Thymus (tissue), 14 donors: ENCODE measurements at places on chromosomes 12 and 14. TPM values are rescaled to one million over a fixed set of nuclear protein-coding genes. Genes with fewer than 3 reads are reported as not detected.

- DNase-seq = no peak
- H3K4me3 ChIP-seq = no peak overlapping the region
- H3K4me1 ChIP-seq = no peaks in the 10 kb centered on the region
- no peak overlapping the region for H3K27ac ChIP-seq
- H3K36me3 ChIP-seq = no peaks in the 10 kb centered on the region
Measured at GRCh38 chr12:130220706-130221100, 58.4 kb downstream of the FZD10 start.

- no peak overlapping the region for H3K27ac ChIP-seq
- H3K4me1 ChIP-seq = peaks cover 5% of the 10 kb centered on the region
- no peaks in the 10 kb centered on the region for H3K36me3 ChIP-seq
- H3K27me3 ChIP-seq = peaks cover 4% of the 10 kb centered on the region
Measured at GRCh38 chr12:96980991-96981414, 73.9 kb downstream of the NEDD1 start.

- peaks cover 31% of the 10 kb centered on the region for H3K4me1 ChIP-seq
- no peaks in the 10 kb centered on the region for H3K27me3 ChIP-seq
- H3K36me3 ChIP-seq = no peaks in the 10 kb centered on the region
- H3K27ac ChIP-seq = no peak overlapping the region
Measured at GRCh38 chr12:64572241-64572640, 38.1 kb upstream of the RASSF3 start.

GRCh38 chr12:53048780-53049401 is 974 bp upstream of the TNS2 start:
- no peaks in the 10 kb centered on the region for H3K36me3 ChIP-seq
- H3K4me3 ChIP-seq = no peak overlapping the region
- peaks cover 48% of the 10 kb centered on the region for H3K4me1 ChIP-seq
- no peak for DNase-seq

- H3K27me3 ChIP-seq = no peaks in the 10 kb centered on the region
- H3K36me3 ChIP-seq = no peaks in the 10 kb centered on the region
- no peak overlapping the region for H3K27ac ChIP-seq
- no peaks in the 10 kb centered on the region for H3K4me1 ChIP-seq
Measured at GRCh38 chr12:10285919-10286318, 21.8 kb upstream of the KLRD1 start.

- no peak overlapping the region for H3K27ac ChIP-seq
- H3K4me3 ChIP-seq = no peak overlapping the region
Measured at GRCh38 chr12:58117667-58118066, 176.3 kb downstream of the ATP23 start.

ACSS3 gene
- 1.2 TPM for total RNA-seq

PAN2 gene
- total RNA-seq = 36.3 TPM

DNA sequence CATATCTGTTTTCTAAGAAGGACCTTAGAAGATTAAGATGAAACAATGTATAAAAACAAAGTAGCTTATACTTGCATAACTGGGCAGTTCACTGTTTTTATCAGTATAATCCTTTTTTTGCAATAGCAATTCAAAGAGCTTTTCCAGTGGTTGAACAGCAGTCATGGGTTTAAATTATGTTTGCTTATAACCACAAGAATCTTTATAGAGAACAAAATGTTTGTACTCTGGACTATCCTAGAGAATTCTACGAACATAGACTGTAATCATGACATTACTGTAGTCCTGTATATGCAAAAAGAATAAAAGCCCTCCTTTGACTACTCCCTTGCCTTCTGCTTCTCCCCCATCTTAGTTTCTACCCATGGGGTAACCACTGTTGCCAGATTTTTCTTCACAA is 5.7 kb downstream of the FAM177A1 start:
- no peak for DNase-seq
- H3K27me3 ChIP-seq = no peaks in the 10 kb centered on the region
- H3K36me3 ChIP-seq = peaks cover 8% of the 10 kb centered on the region
- no peak overlapping the region for H3K4me3 ChIP-seq
- no peak overlapping the region for H3K27ac ChIP-seq
- peaks cover 5% of the 10 kb centered on the region for H3K4me1 ChIP-seq

RHOJ gene
- total RNA-seq = 1.0 TPM

RNASE12 gene
- total RNA-seq = not detected

DNA sequence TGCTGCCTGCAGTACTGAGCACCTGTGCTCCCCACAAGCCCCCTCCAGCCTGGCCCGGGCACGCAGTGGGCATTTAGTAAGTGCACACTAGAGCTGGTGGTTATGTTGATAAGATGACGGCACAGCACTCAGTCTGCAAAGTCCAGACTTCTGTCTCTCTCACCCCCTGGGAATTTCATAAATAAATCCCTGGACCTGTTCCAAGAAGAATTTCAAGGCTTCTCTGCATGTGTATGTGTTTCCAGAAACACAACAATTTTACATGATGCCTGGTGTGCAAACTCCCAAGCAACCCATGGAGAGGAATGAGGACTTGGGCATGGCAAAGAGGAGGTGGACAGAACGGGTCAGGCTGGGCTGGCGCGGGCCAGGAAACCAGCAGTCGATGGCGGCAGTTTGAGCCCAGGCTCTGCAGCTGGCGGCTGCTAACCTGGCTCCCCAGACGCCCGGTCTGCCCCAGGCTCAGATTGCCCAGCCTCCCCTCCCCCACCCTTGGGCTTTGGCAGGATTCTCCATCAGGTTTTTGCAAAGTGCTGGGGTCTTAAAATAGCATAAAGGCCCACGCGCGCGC is 10.4 kb upstream of the ACVR1B start:
- H3K27me3 ChIP-seq = no peaks in the 10 kb centered on the region
- no peak for DNase-seq

DNA sequence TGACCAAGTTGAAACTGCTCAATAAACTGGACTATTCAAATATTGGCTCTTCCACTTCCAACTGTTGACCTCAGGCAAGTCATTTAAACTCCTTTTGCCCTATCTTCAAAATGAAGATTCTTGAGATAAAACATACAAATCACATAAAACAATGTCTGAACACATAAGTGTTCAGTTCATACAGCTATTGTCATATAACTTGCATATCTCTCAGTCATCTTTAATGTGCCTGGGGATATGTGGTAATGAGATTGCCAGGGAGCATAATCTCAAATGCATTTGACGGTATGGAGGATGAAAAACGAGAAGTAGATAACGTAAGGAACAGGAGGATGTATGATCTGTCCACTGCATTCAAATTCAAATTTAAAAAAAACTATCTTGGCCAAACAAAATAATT is 237.0 kb upstream of the DIO2 start:
- no peaks in the 10 kb centered on the region for H3K27me3 ChIP-seq
- no peaks in the 10 kb centered on the region for H3K4me1 ChIP-seq
- no peaks in the 10 kb centered on the region for H3K36me3 ChIP-seq
- no peak for DNase-seq
- H3K4me3 ChIP-seq = no peak overlapping the region

GRCh38 chr14:97212399-97212798 is 415.2 kb downstream of the VRK1 start:
- no peak for DNase-seq
- H3K36me3 ChIP-seq = no peaks in the 10 kb centered on the region
- H3K4me3 ChIP-seq = no peak overlapping the region

KLRD1 gene
- total RNA-seq = 1.1 TPM

DNA sequence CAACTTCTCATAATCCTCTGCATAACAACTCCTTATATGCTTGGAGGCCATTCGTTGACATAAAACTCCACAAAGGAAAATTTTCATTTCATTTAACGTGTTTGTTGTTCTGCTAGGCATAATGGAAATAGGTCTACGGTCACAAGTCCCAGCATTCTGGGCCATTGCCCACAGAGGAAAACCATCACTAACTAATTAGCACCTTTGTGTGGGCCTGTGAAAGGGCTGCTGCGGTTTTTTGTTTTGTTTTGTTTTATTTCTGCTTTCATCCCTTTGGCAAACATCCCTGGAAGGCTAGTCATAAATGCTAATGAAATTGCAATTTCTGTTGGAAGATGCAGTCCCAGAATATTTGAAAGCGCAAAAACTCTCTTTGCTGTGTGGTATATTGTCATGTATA is 180.3 kb downstream of the RMST start:
- no peak overlapping the region for H3K4me3 ChIP-seq
- no peak overlapping the region for H3K27ac ChIP-seq
- H3K27me3 ChIP-seq = no peaks in the 10 kb centered on the region
- H3K4me1 ChIP-seq = no peaks in the 10 kb centered on the region
- H3K36me3 ChIP-seq = no peaks in the 10 kb centered on the region

- no peak for DNase-seq
- no peaks in the 10 kb centered on the region for H3K36me3 ChIP-seq
- no peaks in the 10 kb centered on the region for H3K4me1 ChIP-seq
- H3K27ac ChIP-seq = no peak overlapping the region
- no peaks in the 10 kb centered on the region for H3K27me3 ChIP-seq
Measured at GRCh38 chr12:124094188-124094587, 121.2 kb downstream of the ZNF664 start.

GRCh38 chr14:61502459-61503093 is 181.2 kb downstream of the PRKCH start:
- no peaks in the 10 kb centered on the region for H3K27me3 ChIP-seq
- DNase-seq = no peak
- H3K4me3 ChIP-seq = no peak overlapping the region
- H3K4me1 ChIP-seq = peaks cover 34% of the 10 kb centered on the region

GRCh38 chr14:63605041-63605532 is 36.6 kb downstream of the WDR89 start:
- H3K27me3 ChIP-seq = no peaks in the 10 kb centered on the region
- H3K36me3 ChIP-seq = peaks cover 5% of the 10 kb centered on the region
- H3K27ac ChIP-seq = no peak overlapping the region
- no peak for DNase-seq
- no peak overlapping the region for H3K4me3 ChIP-seq

GRCh38 chr12:51910691-51911090 is 3.4 kb downstream of the ACVRL1 start:
- H3K4me1 ChIP-seq = peaks cover 9% of the 10 kb centered on the region
- peaks cover 49% of the 10 kb centered on the region for H3K27me3 ChIP-seq
- H3K4me3 ChIP-seq = no peak overlapping the region
- H3K27ac ChIP-seq = no peak overlapping the region
- no peak for DNase-seq

DNA sequence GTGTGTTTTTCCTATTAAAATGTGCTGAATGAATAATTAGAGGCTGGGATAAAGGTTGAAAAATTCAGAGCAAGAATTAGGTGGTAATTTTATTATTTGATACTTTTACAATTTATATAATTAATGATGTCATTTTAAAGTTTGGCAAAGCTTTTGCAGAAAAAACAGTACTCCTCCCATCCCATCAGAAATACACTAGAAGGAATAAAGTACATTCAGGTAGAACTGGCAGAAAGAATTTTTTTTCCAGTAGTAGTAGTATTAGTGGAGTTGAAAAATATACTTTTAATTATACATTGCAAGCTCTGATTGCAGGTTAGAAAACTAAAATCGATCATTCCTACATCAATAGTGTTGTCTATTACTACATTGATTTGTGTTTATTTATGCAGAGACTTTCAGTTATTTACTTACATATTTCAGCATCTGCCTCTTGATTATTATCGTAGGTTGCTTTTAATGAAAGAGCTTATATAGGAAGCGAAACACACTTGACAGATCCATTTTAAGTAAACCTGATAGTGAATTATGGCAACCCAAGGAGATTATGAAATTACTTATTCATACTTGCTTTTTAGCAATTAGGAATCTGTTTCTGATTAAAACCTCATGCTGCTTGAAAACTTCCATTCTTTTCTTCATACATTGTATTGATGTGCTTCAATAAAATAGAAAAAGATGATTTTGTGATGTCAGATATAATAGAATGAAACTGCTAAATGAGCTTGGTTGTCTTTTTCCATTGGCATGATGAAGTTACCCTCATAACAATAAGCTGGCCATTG is 10.1 kb downstream of the FOXG1 start:
- H3K4me1 ChIP-seq = no peaks in the 10 kb centered on the region
- no peak overlapping the region for H3K4me3 ChIP-seq
- H3K36me3 ChIP-seq = no peaks in the 10 kb centered on the region
- H3K27me3 ChIP-seq = peaks cover 23% of the 10 kb centered on the region

DNA sequence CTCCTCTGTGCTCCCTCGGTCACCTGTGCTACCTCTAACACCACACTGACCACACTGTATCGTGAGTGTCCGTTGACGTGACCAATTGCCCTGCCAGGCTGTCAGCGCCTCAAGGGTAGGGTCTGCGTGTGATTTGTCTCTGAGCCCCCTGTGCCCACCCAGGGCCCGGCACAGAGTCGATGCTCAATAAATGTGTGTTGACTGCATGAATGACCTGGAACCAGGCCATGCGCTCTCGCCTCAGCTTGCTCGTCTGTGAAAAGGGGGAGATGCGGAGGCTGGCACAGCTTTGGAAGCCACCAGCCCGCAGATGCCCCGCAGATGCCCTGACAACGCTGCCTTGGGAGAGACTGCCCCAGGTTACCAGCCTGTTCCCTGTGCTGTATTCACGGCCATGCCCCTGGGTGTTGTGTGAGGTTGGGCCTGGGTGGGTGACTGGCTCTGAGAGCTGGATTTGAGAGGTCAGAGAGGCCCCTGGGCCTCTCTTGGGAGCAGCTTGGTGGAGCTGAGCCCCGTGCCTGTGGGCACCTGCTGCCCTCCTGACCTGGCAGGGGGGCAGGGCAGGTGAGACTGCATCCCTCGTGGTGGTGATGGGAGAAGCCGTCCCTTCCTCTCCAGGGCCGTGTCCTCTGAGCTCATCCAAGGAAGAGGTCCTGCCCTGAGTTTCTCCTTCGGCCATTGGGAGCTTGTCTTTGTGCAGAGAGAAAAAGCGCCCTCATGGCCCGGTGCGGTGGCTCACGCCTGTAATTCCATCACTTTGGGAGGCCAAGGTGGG is 43.2 kb downstream of the CYP46A1 start:
- no peak overlapping the region for H3K4me3 ChIP-seq
- DNase-seq = no peak
- peaks cover 15% of the 10 kb centered on the region for H3K27me3 ChIP-seq
- no peaks in the 10 kb centered on the region for H3K36me3 ChIP-seq
- H3K4me1 ChIP-seq = no peaks in the 10 kb centered on the region

- no peaks in the 10 kb centered on the region for H3K27me3 ChIP-seq
- no peaks in the 10 kb centered on the region for H3K36me3 ChIP-seq
- H3K27ac ChIP-seq = no peak overlapping the region
- H3K4me1 ChIP-seq = no peaks in the 10 kb centered on the region
Measured at GRCh38 chr14:94388027-94388383, 397 bp downstream of the SERPINA1 start.

DNA sequence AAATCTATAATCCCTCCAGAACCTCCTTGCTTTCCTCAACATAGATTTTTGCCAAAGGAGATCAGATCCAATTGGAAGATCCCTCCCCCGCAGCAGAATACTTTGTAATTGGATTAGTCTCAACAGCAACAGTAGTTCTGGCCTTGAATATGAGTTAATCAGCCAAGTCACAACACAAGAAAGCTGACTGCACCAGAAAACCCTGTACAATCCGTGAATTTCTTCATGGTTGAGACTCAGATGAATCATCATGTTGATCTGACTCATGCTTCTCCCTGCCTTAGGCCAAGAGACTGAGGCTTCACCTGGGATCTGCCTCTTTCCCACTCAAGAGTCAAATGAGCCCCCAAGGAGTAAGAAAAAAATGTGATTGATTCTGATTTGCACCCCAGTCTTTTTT is 3.0 kb upstream of the METTL17 start:
- DNase-seq = no peak
- H3K36me3 ChIP-seq = peaks cover 3% of the 10 kb centered on the region
- no peak overlapping the region for H3K4me3 ChIP-seq
- peaks cover 14% of the 10 kb centered on the region for H3K4me1 ChIP-seq
- H3K27me3 ChIP-seq = no peaks in the 10 kb centered on the region
